ENCODE measurements at places on chromosomes 12 and 14.

DNA sequence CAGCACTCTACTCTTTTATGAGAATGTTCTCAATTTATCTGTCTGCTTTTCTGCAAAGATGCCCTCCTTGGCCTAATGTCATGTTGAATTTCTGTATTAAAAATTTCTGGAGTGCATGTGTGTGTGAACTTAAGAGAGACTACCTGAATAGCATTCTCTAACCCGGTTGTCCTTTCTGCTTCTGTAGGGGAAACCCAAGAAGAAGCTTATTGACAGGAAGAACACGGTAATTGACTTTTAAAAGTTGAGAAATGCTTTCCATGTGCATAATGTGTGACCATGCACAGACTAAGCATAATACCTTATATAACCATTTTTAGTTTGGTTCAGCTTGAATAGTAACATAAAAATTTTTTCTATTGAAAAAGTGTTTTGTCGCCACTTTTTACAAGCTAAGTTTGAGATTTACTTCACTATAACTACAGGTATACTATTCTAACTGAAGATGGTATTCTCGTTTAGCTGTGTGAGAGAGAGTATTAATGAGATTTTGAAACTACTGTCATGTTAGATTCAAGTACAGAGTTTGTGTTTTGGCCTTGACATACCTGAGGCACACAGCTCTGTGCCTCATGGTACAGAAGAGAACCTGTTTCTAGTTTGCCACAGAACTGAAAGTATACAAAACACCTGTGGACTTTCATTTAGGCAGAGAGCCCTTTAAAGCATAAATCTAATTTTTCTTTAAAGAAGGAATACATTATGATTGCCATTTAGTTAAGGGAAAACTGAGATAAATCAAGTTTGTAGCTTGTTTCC, 96.8 kb downstream of the TTLL5 start:
- no peak for DNase-seq

GRCh38 chr12:1618489-1618888, 10.5 kb upstream of the WNT5B start:
- DNase-seq, result no peak

GRCh38 chr12:1544996-1545700, 49.2 kb downstream of the FBXL14 start:
- no peak for DNase-seq

DNA sequence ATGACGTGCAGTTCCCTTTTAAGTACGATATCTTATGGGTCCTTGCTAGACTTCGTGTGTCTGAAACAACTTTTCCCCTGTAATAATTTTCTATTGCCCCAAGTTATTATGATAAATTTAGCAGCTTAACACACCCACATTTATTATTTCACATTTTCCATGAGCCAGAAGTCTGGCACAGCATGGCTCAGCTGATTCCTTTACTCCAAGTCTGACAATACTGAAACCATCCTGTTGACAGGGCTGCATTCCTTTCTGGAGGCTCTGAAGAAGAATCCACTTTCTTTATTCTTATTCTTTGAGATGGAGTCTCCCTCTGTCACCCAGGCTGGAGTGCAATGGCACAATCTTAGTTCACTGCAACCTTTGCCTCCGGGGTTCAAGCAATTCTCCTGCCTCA, 80.9 kb downstream of the DENND5B start:
- no peak for DNase-seq

GRCh38 chr12:121858662-121859572, at the start of gene HPD:
Gene HPD (minus strand): TSS chr12:121858859. CDS start chr12:121858823, 36 bp downstream.
- no peak for DNase-seq

DNA sequence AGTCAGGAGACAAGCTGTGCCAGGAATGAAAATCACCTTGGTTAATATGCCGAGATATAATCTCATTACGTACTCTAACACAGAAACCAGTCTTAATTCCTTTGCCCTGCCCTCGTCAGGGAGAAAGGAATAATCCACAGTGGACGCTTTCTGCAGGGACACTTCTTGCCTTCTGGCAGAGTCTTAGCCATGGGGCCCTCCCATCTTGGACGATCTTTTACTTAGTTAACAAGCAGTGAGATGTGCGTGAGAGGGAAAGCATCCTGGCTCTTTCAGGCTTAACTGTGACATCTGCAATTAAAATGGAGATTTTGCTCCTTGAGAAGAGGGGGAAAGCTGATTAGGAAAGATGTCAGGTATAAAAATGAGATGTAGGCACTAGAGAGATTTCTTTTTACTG, 246.4 kb downstream of the TMEM132C start:
- no peak for DNase-seq

DNA sequence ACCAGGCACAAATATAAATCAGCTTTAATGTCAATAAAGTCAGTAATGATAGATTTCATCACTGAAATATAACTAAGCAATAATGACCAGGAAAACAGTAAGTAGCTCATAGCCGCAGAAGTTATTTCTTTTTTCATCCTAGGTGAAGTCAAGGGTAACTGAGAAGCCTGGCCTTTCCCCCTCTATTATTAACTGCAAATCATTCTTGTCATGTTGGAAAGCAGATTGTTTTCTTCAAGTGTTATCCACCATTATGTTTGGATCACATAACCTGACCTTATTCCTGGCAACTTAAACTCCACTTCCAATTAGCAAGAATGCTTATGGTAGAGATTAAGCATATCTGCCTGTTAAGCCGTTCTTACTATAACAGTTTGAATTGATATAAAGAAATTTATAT, 603.4 kb upstream of the FOXG1 start:
- DNase-seq, result no peak

DNA sequence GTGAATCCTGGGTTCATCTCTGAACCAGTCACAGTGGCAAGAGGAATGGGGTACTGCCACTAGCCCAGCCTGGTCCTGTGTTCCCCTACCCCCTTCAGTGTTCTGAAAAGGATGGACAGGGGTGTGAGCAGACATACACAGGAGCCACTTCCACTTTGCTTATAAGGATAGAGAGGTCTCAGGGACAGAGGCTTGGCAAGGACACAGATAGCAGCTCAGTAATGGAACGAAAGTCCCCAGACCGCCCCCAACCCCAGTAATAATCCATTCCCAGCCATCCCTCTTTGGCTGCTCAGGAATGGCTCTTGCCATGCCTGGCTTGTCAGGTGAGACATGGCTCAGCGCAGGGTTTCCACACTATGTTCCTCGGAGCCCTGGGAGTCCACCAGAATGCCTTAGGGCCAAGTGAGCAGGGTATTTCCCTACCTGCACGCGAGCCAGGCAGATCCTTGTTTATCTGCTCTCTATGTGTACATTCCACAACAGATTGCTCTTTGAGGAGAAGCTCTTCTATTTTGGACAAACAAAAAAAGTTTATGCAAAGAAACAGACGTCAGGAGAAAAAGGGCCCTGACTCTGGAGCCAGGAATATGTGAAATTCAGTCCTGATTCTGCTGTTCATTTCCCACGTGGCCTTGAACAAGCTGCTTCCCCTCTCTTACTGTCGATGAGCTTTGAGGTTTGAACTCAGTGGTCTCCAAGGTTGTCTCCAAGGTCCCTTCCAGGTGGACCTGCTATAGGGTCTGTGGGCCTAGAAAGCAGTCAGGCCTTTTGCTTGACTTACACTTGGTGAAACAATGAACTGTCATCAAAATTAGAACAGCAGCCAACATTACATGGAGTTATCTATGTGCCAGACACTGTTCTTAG, 10.0 kb downstream of the UBE3B start:
- no peak for DNase-seq

GRCh38 chr12:22066310-22066709, 20.3 kb downstream of the CMAS start:
- DNase-seq, result no peak

DNA sequence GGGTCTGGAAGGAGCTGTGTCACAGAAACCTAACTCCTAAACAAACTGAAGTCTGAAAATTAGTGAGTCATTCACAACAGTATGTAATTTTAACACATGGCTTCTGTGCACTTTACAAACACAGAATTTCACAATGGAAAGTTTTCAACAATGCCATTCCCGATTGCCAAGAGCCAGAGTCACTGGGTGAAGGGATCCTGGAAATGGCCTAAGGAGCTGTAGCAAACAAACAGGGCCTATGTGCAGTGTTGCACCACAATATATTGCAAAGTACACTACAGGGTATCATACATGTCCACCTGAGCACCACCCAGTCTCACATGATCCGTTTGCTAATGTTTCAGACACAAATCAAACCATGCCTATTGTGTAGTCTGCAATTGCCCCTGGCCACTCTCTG, 184.7 kb upstream of the OTX2 start:
- no peak for DNase-seq

DNA sequence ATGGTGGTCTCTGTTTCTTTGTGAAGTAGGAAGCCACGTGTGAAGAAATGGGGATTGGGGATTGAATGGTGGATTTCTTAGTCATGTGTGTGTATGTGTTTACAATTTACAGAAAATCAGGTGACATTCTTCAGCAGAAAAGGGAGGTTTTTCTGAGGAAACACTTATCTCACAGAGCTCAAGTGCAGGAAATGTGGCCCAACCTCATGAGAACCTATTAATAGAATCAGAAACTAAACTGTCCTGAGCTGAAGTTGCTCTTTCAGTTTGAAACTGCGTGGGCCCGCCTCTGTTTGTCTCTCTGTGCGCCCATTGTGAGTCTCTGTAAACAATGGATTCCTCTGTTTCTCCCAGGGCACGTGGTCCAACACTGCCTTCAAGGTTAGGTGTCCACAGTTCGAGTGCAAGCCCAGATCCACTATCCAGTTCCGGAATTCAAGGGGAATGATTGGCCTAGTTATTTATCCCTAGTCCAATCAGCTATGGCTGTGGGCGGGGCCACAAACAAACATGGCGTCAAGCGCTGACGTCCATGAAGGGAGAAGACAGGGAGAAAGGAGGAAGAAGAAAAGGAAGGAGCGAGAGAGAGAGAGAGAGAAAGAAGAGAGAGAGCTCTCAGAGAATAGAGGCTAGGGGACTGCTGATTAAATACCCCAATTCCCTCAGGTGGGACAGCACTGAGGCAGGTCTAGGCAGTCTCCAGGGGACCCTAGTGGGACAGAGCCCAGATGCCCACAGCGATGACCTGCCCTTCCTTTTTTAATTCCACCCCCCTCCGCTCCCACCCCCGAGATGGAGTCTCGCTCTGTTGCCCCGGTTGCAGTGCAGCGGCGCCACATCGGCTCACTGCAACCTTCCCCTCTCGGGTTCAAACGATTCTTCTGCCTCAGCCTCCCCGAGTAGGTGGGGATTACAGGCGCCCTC, 31.4 kb upstream of the C12orf76 start:
- no peak for DNase-seq
